ENCODE measurements at places on chromosomes 12 and 14.

DNA sequence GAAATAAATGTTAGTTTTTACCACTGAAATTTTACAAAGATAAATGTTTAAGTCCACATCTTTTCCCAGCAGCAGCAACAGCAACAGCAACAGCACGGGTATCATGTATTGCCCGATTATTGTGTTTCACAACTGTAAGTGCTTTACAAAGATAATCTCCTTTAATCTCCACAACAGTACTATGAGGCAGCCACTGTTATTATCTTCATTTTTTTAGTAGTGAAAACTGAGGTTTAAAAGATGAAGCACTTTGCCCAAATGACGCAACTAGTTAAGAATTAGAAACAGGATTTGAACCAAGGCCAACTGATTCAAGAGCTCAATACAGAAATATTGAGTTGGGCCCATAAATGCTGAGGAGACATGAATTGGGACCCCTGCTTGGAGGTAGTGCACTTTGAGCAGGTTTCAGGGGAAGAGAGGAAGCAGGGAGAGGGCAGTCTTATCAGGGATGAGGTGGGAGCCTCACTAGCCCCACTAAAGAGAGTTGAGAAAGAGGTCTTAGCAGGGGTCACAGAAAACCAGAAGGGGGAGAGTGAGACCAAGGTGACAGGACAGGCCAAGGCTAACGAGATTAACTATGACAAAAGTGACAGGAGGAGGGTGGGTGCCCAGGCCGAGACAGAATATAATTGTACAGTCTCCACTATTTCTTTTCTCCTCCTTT is 15.3 kb downstream of the KRT2 start:
- no peak for DNase-seq

GRCh38 chr12:91397866-91398532 is 215.4 kb upstream of the DCN start:
- no peak for DNase-seq

GRCh38 chr14:99344051-99344758 is 72.2 kb upstream of the BCL11B start:
- no peak for DNase-seq

DNA sequence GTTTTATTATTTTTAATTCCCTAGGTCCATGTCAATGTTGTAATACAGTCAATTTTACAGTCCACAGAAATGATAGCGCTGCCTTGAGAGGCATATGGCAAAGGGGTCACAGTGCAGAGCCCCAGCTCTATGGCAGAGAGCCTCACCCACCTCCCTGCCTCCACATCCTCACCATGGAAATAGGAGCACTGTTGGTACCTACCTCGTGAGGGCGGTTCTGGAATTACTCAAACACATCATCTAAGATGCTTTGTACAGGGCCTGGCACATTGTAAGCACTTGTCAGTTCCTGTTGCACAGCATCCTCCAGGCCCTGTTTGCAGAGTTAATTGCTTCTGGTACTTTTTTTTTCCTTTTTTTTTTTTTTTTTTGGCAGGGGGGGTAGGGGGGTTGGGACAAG is 4.1 kb upstream of the AKAP5 start:
- DNase-seq, result no peak

DNA sequence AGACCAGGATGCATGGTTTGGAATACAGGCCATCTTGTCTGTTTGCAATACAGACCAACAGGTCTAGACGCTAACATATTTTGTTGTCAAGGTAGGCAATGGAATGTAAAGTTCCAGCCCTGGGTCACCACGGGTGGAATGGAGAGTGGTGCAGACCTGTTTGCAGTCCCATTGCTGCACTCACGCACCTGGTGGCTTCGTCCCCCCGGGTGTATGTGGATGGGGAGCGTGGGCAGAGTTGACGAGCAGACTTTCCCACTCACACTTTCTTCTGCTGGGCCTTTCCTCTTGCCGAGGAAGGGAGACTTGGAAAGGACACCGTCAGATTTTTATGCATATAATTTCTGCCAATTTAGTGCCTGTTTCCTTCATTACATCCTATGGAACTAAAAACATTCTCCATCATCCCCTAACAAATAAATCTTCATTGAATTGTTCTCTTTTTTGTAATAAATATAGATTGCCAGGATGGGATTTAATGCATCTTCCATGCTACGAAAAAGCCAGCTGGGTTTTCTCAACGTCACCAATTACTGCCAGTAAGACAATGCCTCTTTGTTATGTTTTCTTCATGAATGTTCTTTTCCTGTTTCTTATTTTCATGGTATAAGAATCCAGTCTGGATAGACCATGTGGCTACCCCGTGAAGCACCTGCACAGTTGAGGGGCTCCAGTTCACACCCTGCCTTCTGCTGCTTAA is 15.2 kb downstream of the DCAF4 start:
- DNase-seq, result no peak

GRCh38 chr12:64609536-64610078 is 688 bp upstream of the RASSF3 start:
- peak; percentile 35 for DNase-seq

GRCh38 chr12:8781381-8782127 is 40.9 kb upstream of the A2ML1 start:
- peak; percentile 32 for DNase-seq

Data from SK-N-DZ (cell line).